ENCODE measurements at places on chromosomes 6 and 20.

DNA sequence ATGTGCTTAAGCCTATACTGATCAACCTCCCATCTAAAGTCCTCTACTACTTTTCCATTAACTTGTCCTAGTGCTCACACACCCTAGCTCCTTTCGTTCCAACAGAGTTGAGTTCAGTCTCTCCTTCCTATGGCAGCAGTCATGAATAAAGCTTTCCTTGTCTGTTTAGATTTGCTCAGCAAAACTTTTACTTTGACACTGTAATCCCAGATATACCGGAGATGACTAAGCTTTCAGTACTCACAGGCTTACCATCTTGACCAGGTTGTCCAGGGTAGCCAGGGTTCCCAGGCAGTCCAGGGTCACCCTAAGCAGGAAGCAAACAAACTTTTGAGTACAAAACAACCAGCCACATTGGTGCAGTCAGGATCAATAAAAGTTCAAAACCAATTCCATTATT, 90.7 kb downstream of the COL21A1 start:
- DNase-seq: no peak

GRCh38 chr20:24789877-24790276, 159.2 kb upstream of the CST7 start:
- DNase-seq: no peak

- no peak for DNase-seq
Measured at GRCh38 chr6:36455486-36456027, 12.8 kb downstream of the KCTD20 start.

- no peak for DNase-seq
Measured at GRCh38 chr6:156719395-156719719, 57.8 kb upstream of the ARID1B start.

DNA sequence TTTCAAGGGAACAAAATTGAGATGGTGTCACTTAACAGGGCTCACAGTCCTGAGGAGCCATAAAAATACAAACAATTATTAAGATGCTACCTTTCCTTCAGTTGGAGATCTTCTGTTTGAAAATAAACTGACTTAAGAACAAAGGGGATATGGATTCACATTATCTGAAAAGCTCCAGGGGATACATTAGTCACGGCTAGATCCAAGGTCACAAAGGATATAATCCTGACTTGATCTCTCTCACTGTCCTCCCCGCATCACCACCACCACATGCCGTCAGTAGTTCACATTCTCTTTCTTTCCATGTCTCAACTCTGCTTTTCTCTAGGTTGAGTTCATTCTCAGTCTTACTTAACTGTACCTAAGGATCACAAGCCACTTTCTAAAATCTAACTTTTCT, 530.4 kb upstream of the MARCKS start:
- no peak for DNase-seq

DNA sequence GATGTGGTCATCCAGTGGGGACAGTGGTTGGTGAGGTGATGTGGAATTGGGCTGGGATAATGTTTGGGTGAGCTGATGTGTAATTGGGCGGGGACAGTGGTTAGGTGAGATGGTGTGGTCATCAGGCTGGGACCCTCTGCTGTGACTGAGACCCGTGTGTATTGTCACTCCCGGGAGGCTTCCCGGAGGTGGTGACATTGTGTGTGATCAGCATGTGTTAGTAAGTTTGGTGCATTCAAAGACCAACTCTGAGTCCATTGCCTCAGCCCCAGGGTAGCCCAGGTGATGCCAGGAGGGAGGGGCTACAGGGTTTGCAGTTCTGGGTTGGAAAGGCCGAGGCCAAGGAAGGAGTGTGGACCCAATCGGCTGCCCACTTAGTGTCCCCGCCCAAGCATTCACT, 375.5 kb downstream of the TAF4 start:
- no peak for DNase-seq

DNA sequence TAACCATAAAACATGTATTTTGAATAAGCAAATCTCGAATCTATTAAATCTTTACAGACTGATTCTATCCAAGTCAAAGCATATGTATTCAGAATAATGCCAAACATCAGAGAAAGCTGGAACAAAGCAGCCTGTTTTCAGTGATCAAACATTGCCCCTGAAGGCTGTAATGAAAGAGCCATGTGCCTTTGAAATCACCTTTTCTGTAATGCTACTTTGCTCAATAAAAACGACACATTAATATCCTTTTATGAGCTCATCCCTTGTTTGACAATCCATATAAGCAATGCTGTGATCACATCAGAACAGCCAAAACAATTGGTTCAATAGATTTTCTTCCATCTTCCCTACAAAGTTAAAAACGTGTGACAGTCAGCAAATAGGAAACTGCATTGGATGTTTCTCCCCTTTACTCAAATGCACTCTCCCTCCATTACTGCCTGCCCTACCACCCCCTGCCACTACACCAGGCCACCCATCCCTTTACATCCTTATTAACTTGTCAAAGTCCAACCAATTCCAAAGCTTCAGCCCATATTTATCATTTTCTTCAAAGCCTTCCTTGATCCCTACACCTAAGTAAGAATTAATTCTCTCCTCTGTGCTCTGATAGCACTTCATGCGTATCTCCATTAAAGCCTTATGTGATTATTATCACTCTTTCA, 42.0 kb downstream of the THEMIS start:
- no peak for DNase-seq

DNA sequence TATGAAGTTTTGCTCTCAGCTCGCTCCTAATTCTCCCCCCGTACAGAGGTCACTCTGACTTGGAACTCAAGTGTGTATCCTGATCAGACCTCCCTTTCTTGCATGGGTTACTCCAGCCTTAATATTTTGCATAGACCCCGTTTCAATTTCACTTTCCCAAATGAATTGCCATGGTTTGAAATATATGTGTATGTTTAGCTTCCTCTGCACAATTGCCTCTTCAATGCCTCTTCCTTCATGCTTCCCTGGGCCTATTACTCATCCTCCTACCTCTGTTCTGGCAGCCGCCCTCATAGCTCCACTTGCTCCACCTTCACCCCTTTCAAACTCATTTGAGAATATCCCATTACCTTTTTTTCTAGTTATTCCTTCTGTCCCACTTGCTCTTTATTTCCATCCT, 90.0 kb upstream of the SAMD5 start:
- DNase-seq: no peak

DNA sequence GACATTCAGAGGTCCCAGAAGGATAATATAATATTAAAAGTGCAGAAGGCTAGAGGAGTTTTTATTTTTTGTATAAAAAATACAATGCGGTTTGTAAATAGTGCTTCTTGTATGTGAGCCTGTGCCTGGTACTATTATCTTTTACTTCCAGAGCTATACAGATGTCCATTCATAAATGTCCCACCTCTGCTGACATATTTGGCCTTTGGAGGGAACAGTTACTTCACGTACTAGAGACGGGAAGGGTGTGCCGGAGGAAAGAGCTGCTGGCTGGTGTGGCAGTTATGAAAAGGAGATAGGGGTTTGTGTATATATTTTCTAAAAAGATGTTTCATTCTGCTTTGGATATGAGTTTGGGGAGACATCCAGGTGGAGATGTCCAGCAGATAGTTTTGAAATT, 8.8 kb downstream of the CD109 start:
- DNase-seq: no peak

DNA sequence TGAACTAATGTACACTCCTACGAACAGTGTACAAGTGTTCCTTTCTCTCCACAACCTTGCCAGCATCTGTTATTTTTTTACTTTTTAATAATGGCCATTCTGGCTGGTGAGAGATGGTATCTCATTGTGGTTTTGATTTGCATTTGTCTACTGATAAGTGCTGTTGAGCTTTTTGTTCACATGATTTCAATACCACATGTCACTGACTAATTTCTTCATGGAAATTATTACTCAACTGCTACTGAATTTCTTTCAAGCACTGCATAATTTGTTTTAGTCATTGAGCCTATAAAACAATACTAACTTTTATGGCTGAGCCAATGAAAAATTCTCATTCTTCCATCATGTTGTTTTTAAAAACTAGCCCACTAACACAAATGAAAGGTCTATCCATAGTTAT, 115.4 kb downstream of the FRK start:
- DNase-seq: no peak

- DNase-seq: no peak
Measured at GRCh38 chr6:31609519-31610406, 5.3 kb upstream of the AIF1 start.

DNA sequence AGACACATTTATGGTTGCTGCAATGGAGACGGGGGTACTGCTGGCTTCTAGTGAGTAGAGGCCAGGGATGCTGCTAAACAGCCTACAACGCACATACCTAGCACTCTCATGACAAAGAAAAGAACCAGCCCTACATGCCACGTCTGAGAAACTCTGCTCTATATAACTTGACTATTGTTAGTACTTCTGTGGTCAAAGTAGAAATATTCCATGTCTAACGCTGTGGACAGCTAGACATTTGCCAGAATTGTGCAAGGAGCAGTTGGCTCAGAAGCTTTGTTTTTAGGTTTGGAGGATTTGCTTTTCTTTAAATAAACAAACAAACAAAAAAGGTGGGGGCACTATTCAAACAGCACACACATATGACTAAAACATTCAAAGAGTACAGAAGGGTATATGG, 20.5 kb downstream of the UBE2V1 start:
- DNase-seq: no peak

- no peak for DNase-seq
Measured at GRCh38 chr6:127813699-127814027, 87.2 kb downstream of the THEMIS start.

- DNase-seq: no peak
Measured at GRCh38 chr20:3479025-3479424, 8.2 kb downstream of the ATRN start.

- no peak for DNase-seq
Measured at GRCh38 chr20:57902473-57902872, 192.7 kb upstream of the PMEPA1 start.

- DNase-seq: no peak
Measured at GRCh38 chr6:837380-837779, 144.4 kb upstream of the EXOC2 start.

DNA sequence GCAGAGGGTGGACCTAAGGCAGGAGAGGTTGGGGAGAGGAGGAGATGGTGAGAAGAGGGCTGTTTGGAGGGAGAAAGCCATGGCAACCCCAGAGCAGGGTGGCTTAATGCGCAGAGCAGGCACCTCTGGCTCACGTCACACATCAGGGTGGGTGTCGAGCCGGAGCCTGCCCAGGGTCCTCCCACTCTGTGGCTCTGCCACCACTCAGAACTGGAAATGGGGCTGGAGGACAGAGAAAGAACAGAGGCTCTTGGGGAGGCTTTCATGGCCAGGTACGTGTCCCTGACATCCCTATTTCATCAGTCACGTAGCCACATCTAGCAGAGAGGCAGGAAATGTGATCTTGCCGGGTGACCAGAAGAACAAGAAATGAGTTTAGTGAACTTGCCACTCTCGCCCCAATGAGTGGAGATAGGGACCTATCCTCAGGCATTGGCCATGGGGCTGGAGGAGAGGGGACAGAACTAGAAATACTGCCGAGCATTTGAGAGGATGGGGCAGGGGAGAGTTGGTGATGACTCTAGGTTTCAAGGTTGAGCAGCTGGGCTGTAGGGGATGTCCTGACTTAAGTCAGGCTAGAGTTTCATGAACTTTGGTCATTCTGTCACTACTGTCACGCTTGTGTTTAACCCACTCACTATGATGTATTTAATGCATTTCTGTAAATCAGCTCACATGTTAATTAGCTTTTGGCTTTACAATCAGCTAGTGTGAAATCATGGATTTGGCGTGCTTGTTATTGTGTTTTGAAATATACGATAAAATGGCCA, 52.7 kb downstream of the CDH26 start:
- no peak for DNase-seq

GRCh38 chr6:20577173-20577688, 43.0 kb downstream of the CDKAL1 start:
- no peak for DNase-seq

GRCh38 chr6:42141603-42142117, 760 bp downstream of the C6orf132 start:
- no peak for DNase-seq

DNA sequence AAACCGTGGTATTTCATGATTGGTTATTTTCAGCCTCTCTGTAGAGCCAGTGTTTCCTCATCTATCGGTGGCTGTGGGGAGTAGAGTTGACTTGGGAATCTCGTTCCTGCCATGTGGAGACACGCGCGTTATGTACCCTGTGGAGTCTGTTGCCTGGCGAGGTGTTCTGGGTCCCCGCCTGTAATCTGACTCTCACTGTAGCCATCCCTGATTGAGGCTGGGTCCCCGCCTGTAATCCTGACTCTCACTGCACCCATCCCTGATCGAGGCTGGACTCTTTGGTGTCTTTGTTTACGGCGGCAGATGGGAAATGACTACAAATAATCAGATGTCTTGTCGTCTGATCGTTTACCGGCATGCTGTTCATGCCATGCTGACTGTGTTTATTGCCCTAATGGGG, 153.9 kb downstream of the DTNBP1 start:
- DNase-seq: no peak

DNA sequence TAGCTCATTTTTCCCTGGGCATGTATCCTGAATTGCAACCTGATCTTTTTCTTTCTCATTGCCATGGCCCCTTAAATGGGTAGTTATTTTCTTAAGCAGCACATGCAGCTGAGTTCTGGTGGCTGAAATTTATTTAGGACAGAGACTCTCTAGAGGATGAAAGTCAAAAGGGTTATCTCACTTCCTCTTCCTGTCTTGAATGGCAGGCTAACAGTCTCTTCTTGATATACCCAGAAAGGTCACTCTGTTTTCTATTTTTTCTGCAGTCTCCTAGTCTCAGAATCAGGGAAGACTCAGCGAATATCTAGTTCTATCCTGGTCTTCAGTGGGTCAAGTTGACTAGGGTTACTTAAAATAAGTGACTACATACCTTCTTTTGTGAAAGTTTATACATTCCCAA, 243.3 kb downstream of the EPHA7 start:
- DNase-seq: no peak

- DNase-seq: no peak
Measured at GRCh38 chr20:2871111-2871465, 2.2 kb upstream of the PTPRA start.

GRCh38 chr6:42653851-42654250, 68.5 kb downstream of the PRPH2 start:
- DNase-seq: no peak
